Renal cortex interstitium (tissue), 15 donors: ENCODE measurements at places on chromosomes 7 and 10. TPM values are rescaled to one million over a fixed set of nuclear protein-coding genes. Genes with fewer than 3 reads are reported as not detected.

The ZWINT gene
- polyA plus RNA-seq, result 70.7 TPM

The LIPN gene
- polyA plus RNA-seq, result not detected

The MYPN gene
- 0.11 TPM for polyA plus RNA-seq

The MRC1 gene
- 10.2 TPM for polyA plus RNA-seq

The OPALIN gene
- not detected for polyA plus RNA-seq

The TRIL gene
- 70.2 TPM for polyA plus RNA-seq

The VPS26A gene
- polyA plus RNA-seq, result 101 TPM

The GNAT3 gene
- not detected for polyA plus RNA-seq

The LIPJ gene
- 0.38 TPM for polyA plus RNA-seq

The STRA8 gene
- polyA plus RNA-seq, result 0.30 TPM

The ZNF248 gene
- polyA plus RNA-seq, result 37.0 TPM

GRCh38 chr10:44284198-44285084 lies 100.5 kb downstream of the CXCL12 start:
- no peak for DNase-seq

DNA sequence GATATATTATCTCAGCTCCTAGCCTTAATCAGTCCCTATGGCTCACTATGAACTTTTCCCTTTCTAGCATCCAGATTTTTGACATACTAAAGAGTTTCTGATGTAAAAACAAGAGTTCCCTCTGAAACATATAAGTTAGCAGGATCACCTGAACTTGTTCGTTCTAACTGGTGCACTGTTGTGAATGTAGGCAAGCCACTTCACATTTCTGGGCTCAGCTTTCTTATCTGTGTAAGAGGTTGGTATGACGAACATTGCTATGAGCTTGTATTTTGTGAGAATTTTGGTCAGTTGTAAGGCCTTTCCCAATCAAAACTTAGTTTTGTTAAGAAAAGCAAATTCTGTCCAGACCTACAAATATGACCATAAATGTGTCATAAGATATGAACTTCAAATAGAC lies 46.1 kb downstream of the MAGI2 start:
- DNase-seq, result no peak

DNA sequence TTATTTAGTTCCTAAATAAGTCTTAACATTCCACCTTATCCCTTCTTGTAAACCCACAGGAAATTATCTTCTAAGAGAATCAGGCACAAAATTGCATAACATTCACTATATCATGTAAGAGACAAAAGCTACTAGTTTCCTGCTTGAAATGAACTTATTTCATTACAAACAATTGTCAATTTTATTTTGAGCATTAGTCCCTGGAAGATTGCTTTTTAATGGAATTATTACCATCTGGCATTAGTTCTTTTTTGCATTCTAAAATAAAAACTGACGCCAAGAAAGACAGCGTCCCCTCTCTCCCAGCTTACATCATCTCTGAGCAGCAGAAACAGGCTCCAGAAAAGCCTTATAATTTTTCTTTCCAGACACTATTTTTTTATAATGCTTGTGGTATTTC lies 121.8 kb downstream of the NOC3L start:
- DNase-seq, result no peak

GRCh38 chr7:36017111-36017510 lies 135.9 kb upstream of the EEPD1 start:
- no peak for DNase-seq

DNA sequence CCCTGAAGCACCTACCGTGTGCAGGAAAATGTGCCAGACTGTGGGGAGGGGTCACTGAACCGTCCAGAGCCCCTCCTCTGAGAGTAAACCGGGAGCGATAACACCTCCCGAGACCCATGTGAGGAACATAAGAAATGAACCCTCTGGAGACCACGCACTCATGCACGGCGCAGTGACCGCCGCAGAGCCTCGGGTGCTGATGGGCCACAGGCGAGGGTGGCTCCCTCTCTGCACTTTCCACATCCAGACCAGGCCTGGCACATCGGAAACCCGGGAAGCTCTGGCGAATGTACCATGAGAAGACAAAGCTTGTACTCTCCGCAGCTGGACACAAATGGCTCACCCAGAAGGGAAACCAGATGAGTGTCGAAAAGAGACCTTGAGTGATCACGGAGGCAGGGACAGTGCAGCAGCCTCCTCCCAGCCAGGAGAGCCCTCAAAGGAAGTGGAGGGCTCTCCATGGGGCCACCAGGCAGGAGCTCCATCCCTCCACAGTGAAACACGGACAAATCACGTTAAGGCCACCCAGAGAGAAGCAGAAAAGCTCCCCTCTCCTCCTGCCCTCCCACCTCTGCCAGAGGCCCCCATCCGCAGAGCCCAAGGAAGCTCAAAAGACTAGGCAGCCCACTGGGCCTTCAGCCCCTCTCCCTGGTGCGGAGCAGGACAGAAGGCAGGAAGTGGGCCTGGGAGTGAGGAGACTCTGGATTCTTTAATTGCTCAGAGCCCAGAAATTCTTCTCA lies 178.1 kb upstream of the PPP2R2D start:
- DNase-seq, result no peak

- peak; percentile 48 for DNase-seq
These were observed 8.6 kb upstream of the CACUL1 start for GRCh38 chr10:118763202-118763988.

GRCh38 chr7:138226745-138227279 lies 150.6 kb downstream of the AKR1D1 start:
- DNase-seq, result no peak

GRCh38 chr7:66627151-66627681 lies 1.5 kb upstream of the KCTD7 start:
- DNase-seq, result no peak

DNA sequence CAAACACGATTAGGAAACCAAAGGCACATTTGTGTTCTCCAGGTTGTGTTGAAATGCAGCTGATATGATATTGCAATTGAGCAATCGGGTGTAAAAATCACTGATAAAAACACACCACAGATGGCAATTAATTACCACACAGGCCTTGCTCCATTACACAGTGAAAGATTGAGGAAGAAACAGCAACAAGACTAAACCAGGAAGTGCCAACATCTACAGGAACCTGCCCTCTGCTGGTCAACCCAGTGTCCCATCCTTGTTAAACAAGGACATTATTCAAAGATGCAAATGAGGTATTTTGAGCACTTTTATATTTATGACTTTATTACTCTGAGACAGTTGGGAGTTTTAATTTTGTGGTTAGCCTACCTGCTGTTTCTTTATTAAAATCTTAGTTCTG lies 765.6 kb upstream of the GHITM start:
- peak; percentile 1 for DNase-seq

GRCh38 chr7:11231190-11231589 lies 257.5 kb downstream of the PHF14 start:
- DNase-seq, result no peak

GRCh38 chr7:15016766-15017165 lies 114.2 kb upstream of the DGKB start:
- DNase-seq, result no peak

DNA sequence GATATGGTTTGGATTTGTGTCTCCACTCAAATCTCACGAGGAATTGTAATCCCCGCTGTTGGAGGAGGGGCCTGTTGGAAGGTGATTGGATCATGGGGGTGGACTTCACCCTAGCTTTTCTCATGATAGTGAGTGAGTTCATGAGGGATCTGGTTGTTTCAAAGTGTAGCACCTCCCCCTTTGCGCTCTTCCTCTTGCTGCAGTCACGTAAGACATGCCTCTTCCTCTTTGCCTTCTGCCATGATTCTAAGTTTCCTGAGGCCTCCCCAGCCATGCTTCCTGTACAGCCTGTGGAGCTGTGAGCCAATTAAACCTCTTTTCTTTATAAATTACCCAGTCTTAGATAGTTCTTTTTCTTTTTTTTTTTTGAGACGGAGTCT lies 17.1 kb downstream of the CDNF start:
- no peak for DNase-seq

- DNase-seq, result no peak
These were observed 124.7 kb upstream of the CTBP2 start for GRCh38 chr10:125284875-125285597.

GRCh38 chr10:77478247-77478961 lies 159.2 kb downstream of the KCNMA1 start:
- no peak for DNase-seq

GRCh38 chr10:81872206-81872862 lies 2.7 kb upstream of the NRG3 start:
- DNase-seq, result no peak

GRCh38 chr7:43915907-43916306 lies 9.5 kb upstream of the URGCP start:
- no peak for DNase-seq

GRCh38 chr10:79142064-79142491 lies 73.3 kb downstream of the ZMIZ1 start:
- DNase-seq, result peak; percentile 58

DNA sequence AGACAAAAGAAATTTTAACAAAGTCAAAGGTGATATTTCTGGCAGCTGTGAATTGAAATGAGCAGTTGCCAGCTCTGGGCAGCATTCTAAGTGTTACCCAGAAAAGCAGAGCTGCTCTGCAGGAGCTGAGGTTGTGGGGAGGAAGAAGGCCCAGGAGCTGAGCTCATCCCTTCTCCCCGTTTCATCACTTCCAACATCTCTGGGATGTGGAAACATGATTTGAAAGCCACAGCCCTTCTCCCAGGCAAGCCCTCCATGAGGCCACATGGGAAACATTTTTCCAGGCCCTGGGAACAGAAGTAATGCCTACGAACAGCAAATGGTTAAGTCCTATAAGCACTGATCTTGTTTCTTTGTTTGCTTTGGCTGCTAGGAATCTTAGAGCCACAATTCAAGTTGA lies 10.9 kb upstream of the DMBT1 start:
- no peak for DNase-seq

GRCh38 chr10:119341459-119342301 lies 134.3 kb downstream of the GRK5 start:
- DNase-seq, result peak; percentile 55

GRCh38 chr7:113444261-113444660 lies 325.9 kb upstream of the SMIM30 start:
- DNase-seq, result no peak
